ENCODE measurements at places on chromosomes 13 and 19.

DNA sequence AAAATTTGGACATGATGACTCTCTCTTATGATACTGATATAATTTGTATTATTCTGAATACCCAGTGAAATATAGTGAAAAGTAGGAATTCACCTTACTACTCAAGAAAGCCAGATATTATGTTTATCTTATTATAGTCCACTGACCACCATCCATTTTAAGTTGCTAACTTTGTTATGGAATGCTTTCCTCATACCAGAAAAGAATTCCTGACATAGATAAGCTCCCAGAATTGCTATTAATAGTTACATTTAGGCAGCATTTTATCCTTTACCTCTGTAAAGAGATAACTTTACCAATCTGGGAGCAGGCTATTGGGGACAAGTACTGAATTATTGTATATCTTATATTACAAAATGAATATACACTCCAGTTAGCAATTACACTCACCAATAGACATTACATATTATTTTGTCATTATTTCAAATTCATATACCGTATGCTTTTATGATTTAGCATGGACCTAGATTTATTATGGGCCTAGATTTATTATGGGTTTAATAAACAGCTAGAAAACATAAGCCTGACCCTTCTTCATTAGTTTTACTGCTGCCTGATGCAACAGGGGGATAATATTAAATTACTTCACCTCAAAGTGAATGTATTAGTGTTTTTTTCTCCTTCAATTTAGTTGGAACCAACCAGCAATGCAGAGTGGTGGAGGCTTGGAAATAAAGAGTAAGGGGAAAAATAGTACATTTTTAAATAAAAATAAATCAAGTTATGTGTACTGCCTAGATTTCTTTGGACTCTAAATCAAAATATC is 1886.1 kb downstream of the PCDH9 start:
- DNase-seq, result no peak

GRCh38 chr19:42303101-42303464 is 659 bp upstream of the PAFAH1B3 start:
- no peak for DNase-seq

- no peak for DNase-seq
These were observed 45.1 kb upstream of the FARP1 start for GRCh38 chr13:98097749-98098148.

- DNase-seq, result no peak
These were observed 20.4 kb downstream of the CLEC11A start for GRCh38 chr19:50743537-50743936.

GRCh38 chr19:11987405-11988281 is 22.8 kb downstream of the ZNF763 start:
- DNase-seq, result no peak

DNA sequence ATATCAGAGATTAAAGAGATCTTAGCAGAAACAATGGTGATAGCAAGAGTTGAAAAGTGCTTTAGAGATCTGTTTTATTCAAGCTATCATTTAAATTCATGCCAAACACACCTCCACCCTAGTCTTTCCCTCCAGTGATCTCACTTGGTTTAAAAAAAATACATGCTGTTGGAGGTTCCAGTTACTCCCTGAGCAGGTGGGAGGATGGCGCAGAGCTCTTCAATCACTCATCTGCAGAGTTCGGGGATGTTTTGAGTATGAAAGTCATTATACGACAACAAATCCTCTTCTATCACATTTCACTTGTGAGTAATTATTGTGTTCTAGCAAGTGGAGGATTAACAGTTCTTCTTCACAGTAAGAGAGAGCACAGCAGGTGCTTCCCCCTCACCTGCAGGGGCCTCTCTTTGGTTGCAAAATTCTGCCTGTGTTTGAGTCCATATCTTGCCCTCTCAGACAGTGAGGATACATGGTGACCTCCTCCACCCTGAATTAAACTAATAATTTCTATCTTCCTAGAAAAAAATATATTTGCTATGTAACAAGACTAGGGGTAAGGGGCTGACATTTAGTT is 376.7 kb downstream of the LIG4 start:
- DNase-seq, result no peak

DNA sequence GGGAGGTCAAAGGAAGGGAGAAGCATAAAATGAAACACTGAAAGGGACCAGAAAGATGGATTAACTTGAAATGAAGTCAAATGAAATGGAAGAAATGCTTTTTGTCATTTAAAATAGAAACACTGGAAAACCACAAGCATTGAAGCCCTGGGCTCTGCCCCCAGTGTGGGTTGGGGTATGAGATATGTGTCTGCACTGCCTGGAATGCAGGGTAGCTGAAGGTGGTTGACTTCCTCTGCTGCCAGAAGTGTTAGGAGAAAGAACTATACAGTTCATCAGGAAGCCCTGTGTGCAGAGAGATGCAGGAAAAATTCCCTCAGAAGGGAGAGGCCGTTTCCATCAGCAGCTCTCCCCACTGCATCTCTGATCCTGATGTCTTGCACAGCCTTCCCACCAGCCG is 69.2 kb downstream of the DHRS12 start:
- DNase-seq, result no peak

- DNase-seq, result no peak
These were observed 3.5 kb downstream of the YJEFN3 start for GRCh38 chr19:19531951-19532805.

- DNase-seq, result no peak
These were observed 77.1 kb downstream of the SACS start for GRCh38 chr13:23356368-23356767.

GRCh38 chr13:105655046-105655445 is 880.4 kb downstream of the EFNB2 start:
- no peak for DNase-seq

GRCh38 chr13:39144941-39145533 is 106.8 kb downstream of the NHLRC3 start:
- peak; percentile 23 for DNase-seq

DNA sequence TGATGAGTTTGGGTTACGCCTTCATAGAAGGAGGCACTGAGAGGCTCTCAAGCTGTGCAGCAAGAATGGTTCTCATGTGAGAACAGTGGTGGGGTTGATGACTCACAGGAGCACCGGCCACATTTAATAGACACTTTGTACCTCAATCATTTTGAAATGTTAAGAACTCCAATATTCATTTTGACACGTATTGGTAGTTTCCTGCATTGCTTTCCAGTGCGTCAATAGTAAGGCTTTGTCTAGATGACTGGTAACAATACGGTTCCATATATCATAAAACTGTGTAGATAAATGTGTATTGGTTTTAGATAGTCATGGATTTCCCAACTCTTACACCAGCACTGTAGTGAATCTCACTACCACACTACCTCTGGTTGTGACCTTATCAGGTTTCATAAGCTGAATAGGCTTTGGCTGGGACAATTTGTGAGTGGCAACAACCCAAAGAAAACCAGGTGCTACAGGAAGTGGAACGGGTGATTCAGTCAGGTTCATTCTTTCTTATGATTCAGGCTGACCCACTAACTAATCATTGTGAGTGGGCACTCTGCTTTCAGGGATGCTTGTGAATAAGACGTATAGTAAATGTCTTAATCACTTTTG is 362.6 kb downstream of the KLF5 start:
- no peak for DNase-seq

DNA sequence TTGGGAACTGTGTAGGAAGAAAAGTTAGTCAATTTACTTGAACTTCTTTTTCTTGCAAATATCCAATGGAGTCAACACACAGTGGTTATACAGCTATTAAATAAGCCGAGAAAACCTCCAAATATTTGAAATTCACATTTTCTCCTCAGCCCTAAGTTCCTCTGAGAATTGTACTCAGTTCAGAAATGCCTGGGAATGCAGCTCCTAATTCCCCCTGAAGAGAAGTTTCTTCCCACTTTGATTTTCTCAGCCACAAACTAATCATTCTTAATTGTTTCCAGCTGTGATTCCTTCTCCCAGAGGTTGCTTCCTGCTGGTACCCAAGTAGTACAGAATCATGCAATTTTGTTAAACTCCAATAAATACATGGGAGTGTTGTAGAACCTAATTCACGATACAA is 246.1 kb upstream of the MIR17HG start:
- DNase-seq, result no peak

DNA sequence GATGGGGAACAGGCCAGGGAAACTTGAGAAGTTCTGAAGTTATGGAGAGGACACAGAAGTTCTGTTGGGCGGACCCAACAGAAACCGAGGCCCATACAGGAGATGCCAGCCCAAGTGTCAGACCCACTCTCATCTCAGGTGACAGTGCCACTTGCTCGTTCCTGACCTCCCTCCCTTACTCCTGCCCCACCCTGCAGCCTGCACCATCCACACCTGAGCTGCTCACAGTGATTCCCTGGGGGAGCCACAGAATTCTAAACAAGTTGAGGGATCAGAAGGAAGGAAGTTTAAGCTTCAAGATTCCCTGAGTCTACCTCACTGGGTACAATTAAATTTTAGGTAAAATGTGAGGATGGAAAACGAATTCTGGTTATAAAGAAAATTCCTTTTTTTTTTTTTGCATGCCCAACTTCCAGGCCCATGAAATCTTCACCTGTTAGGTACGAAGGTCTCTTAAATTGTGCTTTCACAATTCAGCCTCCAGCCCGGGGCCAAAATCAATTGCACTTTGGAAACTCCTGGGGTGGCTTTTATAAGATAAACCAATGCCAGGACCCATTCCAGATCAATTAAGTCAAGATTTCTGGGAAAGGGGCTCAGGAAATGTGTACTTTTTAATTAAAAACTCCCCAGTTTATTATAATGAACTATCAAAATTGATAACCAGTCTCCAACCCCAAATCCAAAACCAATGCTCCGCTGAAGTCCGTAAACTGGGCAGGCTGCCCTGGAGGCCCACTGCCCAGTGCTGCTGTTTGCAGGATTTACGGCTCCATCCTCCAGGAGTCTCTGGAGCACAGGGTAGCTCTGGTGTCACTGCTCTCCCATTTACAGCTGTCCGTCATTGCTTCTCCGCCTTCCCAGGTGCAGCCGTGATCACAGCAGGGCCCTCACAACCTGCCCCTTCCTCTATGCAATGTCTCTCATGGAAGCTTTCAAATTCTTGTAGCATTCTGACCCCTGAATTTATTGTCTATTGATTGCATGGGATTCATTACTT is 643.5 kb downstream of the UQCRFS1 start:
- DNase-seq, result no peak

DNA sequence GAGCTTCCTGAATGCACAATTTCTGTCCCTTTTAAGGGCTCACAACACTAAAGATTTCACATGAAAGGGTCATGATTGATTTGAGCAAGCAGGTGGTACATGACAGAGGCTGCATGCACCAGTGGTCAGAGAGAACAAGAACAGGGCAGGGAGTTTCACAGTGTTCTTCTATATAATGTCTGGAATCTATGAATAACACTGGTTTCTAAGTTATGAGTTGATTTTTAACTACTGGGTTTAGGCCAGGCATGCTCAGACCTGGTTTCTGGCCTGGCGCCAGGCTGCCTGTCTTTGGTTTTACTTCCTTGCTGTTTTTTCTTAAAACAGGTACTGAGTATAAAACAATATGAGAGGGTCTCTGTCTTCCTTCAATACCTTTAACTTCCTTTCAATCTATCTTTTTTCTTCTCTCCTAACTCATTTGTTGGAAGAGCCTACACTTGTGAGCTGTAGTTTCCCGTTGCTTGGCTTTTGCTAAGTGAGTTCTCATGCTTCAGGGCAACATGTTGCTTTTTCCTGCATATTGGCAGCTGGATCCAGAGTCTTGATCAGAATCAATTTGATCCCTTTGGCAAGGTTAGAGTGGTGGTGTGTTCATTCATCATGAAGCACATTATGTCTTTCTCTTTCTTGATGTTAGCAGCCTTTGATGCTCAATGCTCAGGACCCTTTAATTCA is 38.5 kb upstream of the FGF14 start:
- no peak for DNase-seq

- DNase-seq, result peak; percentile 65
These were observed 30.2 kb upstream of the EVI5L start for GRCh38 chr19:7799640-7800355.

GRCh38 chr19:33133438-33134031 is 1.6 kb downstream of the WDR88 start:
- no peak for DNase-seq

GRCh38 chr19:50266041-50266440 is 62.6 kb downstream of the MYH14 start:
- no peak for DNase-seq

DNA sequence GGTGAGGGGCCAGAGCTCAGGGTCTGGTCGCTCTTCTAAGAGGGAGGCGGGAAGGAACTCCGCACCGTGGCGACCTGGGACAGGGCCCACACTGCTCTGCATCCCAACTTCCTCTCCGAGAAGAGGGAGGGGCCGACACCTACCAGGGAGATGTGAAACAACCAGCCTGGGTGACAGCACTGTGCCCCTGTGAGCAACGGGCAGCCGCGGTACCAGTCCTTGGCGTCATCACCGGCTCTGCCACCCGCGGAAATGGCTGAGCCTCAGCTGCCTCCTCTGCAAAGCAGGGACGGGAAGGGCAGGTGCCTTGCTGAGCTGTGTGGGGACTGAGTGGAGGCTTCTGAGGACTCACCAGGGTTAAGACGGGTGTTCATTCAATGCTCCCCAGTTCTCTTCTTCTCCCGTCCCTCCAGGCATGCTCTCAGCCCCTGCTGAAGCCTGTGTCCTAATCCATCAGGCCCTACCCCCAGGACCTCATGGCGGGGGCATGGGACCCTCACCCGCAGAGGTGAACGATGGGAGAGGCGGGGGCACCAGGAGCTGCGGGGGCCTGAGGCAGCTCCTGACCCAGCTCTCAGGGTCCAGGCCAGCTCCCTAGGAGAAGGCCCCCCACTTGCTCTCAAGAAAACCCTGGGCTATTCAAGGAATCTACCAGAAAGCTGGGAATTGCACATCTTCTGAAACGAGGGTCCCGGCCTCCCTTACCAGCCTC is 9.3 kb downstream of the ZNF787 start:
- no peak for DNase-seq

- DNase-seq, result no peak
These were observed 16.3 kb downstream of the POP4 start for GRCh38 chr19:29622166-29623070.

GRCh38 chr13:46624353-46624752 is 71.4 kb downstream of the LRCH1 start:
- DNase-seq, result no peak

- DNase-seq, result no peak
These were observed 6.3 kb upstream of the WTIP start for GRCh38 chr19:34475026-34475974.

DNA sequence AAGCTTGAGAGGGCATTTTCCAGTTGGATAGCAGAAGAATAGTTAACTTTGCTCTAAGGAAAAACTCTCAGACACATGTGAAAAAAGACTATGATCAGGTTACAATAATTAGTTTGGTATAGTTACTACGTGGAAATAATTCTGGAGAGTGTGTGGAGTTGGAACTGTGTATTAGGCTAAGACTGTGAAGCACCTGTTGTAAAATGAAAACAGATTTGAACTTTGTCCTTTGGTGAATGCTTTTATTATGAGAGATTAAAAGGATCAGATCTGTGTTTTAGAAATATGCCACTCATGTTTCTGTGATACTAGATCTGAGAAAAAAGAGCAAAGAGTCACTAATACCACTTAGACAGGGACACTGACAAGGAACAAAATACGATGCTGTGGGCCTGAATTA is 807.5 kb upstream of the ATXN8OS start:
- DNase-seq, result no peak

GRCh38 chr13:39494633-39495032 is 108.4 kb downstream of the LHFPL6 start:
- DNase-seq, result no peak

GRCh38 chr19:2607712-2608601 is 94.5 kb downstream of the GNG7 start:
- no peak for DNase-seq

GRCh38 chr19:53980539-53981375 is 10.7 kb upstream of the CACNG6 start:
- DNase-seq, result peak; percentile 81

All from iPS DF 19.7 (cell line).